ENCODE measurements at places on chromosomes 4 and X.
A peak's percentile ranks its signal among the peaks of the same experiment; 100 is the strongest.

DNA sequence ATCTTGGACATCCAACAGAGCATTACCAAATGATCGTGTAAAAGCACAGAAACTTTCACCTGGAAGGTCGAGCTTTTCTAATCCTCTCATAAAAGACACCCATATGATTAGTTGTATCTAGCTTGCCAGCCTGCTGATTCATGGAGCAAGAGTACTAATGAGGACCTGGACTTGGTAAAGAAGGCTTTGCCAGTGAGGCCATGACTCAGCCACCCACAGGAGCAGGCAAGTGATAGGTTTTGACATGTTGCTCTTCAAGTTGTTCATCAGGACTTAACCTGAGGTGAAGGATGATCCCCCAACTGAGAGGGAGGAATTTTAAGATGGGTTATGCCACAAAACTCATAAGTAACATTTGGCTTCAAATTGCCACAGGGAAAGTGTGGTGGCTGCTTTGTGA is 24.7 kb upstream of the EPGN start:
- no peak for DNase-seq

GRCh38 chrX:45344594-45344993 is 143.9 kb upstream of the DIPK2B start:
- DNase-seq, result no peak

DNA sequence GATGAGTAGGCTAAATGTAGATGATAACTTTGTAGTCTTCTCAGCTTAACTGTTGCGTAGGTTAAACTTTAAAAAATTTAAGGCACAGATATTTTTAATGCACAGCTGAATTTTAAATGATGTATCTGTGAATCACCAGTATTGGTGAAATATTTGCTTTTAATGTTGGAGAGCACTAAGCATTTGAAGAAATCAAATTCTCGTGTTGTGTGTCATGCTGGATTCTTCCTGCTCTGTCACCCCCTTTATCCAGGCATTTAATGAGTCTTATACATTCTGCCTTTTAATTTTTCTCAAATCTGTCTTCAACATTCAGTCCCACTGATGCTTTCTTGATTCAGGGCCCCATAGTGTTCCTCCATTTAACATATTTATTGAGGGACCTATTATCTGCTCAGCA is 76.7 kb downstream of the SLC4A4 start:
- DNase-seq, result no peak

GRCh38 chr4:11497212-11497806 is 68.6 kb upstream of the HS3ST1 start:
- no peak for DNase-seq

DNA sequence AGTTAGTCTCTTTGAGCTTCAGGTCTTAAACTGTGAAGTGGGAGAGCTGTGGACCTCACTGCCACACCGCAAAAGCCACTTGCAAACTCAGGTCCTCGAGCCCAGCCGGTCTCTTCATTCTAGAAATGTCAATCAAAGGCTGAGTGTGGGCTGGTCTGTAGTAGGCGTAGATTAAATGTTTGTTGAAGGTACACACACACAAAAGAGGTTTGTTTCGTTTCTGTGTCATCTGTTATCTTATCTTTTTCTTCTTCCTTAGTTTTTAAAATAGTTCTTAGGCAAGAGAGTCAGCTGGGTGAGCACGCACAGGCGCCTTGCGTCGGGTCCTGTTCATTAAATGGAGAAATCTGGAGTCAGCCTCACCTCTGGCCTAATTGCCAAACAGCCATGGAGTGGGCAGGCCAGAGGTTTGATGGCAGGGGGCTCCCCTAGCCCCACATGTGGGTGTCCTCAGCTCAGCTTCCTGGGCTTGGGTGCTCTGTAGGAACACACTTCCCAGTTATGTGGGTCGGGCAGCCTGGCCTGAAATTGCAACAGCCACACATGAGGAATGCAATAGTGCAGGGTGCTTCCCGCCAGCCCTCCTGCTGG is 836 bp upstream of the PSAPL1 start:
- DNase-seq, result no peak

GRCh38 chr4:14958436-14958835 is 43.8 kb upstream of the CPEB2 start:
- no peak for DNase-seq

DNA sequence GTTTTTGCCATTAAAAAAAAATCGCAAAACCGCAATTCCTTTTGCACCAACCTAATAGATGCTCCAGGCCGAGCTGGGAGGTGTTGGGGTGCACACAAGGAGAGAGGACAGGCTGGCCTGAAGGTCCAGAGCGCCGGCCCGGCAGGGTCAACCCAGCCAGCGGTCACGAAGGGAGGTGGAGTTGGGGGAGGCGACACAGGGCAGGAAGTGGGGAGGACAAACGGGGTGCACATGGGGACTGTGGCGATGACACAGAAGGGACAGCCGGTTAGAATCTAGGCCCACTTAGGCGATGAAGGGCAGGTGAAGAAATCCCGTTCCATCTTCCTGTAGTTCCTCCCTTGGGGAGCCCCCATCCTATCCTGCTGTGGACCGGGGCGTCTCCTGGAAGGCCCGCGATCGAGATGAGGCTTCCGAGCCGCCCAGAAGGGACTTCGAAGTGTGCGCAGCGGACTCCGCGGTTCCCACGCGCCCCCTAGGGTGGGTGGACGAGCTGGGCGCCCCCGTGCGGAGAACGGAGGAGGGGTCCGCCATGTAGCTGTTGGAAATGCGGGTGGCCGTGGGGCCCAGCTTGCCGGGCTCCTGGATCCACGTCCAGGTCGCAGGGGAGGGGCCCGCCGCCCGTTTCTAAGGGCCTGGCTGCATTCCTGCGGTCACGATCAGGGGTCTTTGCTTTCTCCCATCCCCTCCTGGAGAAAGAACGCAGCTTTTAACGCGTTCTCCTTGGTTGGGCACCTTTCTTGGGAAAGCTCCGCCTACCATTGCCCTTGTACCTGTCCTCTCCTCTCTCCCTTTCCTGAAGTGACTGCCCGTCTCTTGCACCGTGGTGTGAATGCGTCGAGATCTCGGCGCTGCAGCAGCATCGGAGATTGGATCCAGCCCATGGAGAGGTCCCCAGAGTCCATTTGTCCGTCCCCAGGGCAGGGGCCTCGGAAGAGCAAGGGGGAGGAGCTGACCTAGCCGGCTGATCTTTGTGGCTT is 17.0 kb upstream of the HPF1 start:
- DNase-seq, result peak; percentile 11

GRCh38 chr4:113636438-113636818 is 125.1 kb downstream of the CAMK2D start:
- no peak for DNase-seq

DNA sequence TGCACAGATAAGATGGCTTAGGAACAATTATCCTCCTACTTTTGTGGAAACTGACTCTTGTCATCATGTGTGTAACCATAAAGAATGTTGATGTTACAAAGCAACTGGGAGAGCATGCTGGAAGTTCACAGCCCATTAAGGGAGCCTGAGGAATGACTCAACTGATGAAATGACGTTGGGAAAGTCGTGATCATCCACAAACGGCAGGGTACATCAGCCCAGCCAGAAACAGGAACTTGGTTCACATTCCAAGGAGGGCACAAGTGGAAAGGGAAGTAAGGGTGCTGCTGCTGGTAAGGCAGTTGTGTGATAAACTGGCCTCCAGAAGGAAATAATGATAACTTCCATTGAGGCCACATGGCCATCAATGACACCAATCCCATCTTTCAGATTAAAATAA is 6.7 kb downstream of the TEC start:
- DNase-seq, result no peak

- DNase-seq, result no peak
Measured at GRCh38 chrX:13081395-13082205, 37.2 kb upstream of the FAM9C start.

GRCh38 chrX:82732861-82733260 is 775.2 kb upstream of the POU3F4 start:
- DNase-seq, result no peak

GRCh38 chr4:100497791-100498190 is 20.0 kb downstream of the EMCN start:
- DNase-seq, result no peak

DNA sequence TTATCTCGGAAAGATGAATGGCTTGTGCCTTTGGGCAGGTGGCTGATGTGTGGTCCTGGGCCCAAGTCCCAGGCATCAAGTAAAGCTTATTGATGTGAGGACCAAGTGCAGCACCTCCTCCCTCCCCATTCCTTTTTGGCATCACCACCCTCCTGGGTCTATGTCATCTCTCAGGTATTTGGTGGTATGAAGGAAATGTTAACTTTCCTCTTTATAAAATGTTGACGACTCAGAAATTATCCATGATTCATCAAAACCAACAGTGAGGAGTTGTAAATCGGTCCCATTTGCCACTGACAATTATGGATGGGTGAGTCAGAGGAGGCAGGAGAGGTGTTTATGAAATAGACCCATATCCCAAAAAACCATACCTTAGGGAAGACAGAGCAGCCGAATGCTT is 229.4 kb upstream of the GATB start:
- no peak for DNase-seq

- DNase-seq, result no peak
Measured at GRCh38 chrX:44922980-44923379, 50.0 kb downstream of the KDM6A start.

DNA sequence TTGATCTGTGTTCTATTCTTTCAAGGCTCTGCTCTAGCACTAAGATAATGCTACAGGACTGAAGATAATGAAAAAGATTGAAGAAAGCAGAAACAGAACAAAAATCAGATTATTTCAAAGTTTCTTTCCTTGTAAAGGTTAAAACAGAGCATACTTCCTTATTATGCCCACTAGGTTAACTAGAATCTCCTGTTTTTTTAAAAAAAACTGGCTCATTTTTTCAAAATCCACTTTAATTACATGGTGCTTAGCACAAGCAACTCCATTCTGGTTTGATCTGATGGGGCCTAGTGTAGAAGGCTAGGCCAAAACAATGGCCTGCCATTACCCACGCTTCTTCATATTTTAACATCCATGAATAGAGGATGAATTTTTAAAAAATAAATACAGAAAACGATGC is 1.2 kb upstream of the UBA6 start:
- no peak for DNase-seq

DNA sequence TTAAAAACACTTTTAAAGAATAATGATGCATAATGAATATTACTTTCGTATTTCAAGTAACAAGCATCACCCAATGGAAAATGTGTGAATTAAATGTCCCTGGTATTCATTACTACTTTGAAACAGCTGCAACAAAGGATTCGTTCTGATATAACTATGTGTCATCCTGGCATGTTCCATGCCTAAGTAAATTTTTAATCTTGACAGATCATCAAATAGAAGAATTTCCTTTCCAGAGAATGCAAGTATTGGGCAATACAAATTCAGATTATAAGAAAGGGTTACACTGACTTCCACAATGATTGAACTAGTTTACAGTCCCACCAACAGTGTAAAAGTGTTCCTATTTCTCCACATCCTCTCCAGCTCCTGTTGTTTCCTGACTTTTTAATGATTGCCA is 105.3 kb downstream of the SPCS3 start:
- DNase-seq, result no peak

- no peak for DNase-seq
Measured at GRCh38 chr4:5470318-5471198, 237.8 kb downstream of the EVC2 start.

- DNase-seq, result no peak
Measured at GRCh38 chr4:16231570-16232245, 5.4 kb upstream of the TAPT1 start.

GRCh38 chr4:6095023-6095752 is 77.0 kb upstream of the C4orf50 start:
- no peak for DNase-seq

DNA sequence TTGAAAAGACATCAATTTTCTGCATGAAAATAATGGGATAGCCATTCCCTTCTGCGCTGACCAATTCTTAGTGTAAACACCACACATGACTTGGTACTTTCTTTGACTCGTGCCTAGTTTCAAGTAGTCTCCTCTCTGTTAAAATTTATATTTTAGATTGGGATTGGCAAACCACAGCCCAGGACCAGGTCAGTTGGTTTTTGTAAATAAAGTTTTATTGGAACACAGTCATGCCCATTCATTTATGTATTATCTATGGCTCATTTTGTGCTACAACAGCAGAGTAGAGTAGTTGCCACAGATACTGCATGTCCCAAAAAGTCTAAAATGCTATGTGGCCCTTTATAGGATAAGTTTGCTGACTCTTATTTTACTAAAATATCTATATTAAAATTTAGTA is 46.7 kb downstream of the BMX start:
- no peak for DNase-seq

GRCh38 chr4:151948351-151949016 is 187.7 kb upstream of the GATB start:
- DNase-seq, result no peak

DNA sequence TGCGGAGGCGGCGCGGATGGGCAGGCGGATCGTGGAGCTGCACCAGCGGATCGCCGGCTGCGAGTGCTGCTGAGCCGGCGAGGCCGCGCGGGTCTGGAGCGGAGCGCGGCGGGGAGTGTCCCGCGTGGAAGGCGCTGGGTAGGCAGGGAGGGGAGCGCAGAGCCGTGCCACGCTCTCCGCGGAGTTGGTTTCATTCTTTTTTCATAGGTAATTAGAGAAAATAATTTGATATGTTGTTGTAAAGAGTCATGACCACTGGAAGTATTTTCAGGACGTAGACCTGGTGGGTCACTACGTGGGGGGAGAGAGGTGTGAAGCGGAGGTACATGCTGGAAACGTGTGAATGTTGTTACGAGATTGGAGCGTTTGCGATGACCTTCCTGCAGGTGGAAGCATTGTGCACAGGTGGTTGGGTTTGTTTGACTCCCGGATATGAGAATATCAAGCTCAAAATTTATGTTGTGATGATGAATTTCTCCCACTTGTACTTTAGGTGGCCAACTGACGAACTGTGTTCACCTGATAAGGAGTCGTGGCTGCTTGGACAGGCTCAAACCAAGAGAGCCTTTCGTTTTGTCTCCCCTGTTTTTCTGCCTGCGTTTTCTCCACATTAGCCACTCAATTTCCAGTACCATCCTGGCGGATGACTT is 19.1 kb upstream of the S100P start:
- peak; percentile 38 for DNase-seq

DNA sequence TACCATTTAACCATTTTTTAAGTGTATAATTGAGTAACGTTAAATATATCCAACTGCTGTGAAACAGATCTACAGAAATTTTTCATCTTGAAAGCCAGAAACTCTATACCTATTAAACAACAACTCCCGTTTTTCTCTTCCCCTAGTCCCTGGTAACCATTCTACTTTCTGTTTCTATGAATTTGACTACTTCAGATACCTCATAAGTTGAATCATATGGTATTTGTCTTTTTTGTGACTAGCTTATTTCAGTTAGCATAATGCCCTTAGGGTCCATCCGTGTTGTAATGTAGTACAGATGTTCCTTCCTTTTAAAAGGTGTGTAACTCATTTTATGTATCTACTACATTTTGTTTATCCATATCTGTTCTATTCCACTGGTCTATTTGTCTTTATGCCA is 48.7 kb downstream of the STAG2 start:
- DNase-seq, result no peak
